ENCODE measurements at places on chromosomes 11 and 22.

DNA sequence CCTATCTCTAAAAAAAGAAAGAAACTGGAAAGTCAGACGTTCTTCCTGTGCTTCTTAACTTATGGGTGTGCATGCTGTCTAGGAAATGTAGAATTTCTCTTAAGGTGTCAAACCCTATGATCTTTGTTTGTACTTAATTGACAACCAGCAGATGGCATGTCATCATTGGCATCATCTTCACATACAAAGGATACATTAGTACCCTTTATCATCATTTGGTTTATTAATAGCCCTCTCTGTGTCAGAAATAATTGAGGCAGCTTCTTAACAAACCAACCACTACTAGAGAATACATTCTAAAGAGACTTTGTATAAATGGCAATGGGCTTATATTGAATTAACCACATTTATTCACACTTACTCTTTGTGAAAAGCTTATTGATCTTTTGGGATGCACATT is 13.9 kb downstream of the SRPRA start:
- no peak for DNase-seq

GRCh38 chr11:5618807-5619206 is 6.0 kb upstream of the TRIM34 start:
- no peak for DNase-seq

DNA sequence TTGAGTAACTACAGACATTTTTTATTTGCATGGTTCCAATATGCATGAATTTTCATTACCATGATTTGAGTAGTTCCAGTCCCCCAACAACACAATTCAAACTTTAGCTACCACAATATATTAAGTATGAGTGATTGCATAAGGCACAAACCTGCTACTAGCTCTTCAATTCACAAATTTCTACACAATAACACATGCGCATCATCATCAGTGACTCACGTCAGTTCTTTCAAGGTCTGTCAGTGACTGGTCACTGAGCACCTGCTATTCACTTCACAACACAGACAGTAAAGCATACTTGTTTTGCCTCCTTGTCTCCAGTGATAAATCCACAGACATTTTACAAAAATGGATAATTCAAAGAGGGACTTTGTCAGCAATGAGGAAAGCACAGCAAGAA is 435.1 kb upstream of the CCDC90B start:
- DNase-seq: no peak

- no peak for DNase-seq
Observed at GRCh38 chr11:118785362-118785761, 5.6 kb downstream of the DDX6 start.

GRCh38 chr11:103903621-103904323 is 132.7 kb upstream of the DDI1 start:
- no peak for DNase-seq
